ENCODE measurements at places on chromosomes 7 and 10.

GRCh38 chr7:111783854-111784253 lies 221.6 kb upstream of the IMMP2L start:
- DNase-seq = no peak

DNA sequence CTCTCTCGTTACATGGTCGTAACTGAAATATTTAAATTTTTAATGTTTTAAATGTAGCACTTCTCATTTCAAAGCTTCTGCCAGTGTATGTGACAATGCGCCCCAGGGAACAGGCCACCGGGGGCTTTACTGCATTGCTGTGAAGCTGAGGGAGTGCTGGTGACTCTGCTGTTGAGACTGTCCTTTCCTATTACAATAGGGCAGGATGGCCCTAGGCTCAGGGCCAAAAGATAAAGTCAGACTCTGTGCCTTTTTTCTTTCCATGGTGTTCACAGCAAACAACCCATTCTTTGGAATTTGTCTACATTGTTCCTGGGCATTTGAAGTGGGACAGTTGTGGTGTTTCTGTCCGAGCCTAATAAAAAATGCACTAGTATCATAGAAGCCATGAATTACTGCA lies 107.3 kb downstream of the GALNT11 start:
- no peak for DNase-seq

GRCh38 chr7:156475179-156475578 lies 165.4 kb upstream of the RNF32 start:
- peak; percentile 76 for DNase-seq

GRCh38 chr7:42014625-42015618 lies 222.1 kb downstream of the GLI3 start:
- peak; percentile 45 for DNase-seq

DNA sequence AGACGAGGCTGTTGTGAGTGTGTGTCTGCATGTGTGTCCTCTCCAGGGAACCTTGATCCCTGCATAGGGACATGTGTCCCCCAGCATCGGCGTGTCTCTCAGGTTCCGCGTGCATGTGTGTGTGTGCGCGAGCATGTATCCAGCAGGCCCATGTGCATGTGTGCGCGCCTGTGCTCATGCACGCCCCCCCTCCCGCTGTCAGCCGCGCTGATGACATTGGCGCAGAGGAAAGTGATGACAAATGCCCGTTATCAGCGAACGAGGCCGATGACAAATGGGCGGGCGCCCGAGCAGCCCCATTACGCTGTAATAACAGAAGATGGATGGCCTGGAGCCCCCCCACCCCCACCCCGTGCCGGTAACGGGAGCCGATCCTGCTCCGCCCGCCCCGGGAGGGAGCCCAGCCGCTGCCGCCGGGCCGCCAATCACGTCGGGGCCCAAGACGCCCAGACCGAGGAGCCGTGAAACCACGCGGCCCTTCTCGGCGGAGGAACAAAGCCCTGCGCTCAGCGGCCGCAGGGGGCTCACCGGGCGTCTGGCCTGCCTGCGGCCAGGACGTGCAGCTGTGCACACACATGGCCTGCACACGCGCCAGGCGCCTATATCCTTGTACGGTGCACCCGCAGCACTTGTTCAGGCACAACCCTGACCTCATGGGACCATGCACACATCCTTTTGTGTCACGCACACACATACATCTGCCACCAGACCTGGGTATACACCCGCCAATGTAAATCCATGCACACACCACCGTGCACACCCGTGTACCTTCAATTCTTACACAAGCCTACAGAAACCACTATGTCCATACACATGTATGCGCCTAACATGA lies 21.5 kb downstream of the POLL start:
- DNase-seq = no peak

DNA sequence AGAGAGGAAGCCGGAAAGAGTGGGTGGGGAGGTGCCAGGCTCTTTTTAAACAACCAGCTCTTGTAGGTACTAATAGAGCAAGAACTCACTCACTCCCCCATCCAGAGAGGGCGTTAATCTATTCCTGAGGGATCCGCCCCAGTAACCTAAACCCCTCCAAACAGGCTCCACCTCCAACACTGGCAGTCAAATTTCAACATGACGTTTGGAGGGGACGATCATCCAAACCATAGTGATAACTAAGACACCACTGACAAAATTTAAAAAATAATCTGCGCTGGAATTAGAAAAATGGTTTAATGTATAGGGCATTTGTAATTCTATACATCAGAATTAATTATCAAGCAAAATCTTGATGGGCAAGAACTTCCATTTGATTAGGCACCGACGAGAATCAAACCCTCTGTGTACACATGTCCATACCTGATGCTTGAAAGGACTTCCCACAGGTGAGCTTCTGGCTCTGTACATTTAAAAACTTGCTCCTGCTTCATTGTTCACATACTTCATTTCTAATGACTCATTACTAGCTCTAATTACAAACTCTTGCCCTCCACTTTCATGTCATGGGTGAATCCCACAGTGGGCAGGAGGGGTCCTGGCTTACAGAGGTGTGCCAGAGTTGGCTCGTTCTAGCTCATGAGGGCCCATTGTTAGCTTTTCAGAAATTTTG lies 20.6 kb upstream of the KDM7A start:
- no peak for DNase-seq

- DNase-seq = peak; percentile 93
These were observed 20.2 kb upstream of the BAIAP2L1 start for GRCh38 chr7:98420966-98421612.

DNA sequence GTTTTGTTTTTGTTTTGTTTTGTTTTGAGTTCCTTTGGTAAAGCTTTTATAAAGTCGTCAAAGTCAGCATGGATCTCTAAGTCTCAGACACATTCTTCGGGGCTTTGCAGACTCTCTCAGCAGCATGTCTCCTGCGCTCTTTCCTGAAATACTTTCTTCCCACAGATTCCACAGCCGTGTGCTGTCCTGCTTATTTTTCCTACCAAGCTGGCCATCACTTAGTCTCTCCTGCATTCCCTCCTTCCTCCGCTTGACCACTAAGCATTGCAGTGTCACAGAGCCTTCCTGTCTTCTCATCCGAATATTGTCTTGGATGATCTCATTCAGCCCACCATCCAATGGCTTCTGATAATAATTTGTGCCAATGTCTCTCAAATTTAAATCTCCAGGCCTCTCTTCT lies 434.3 kb upstream of the C7orf33 start:
- no peak for DNase-seq

GRCh38 chr7:152902054-152902453 lies 142.5 kb downstream of the ACTR3B start:
- no peak for DNase-seq

- DNase-seq = no peak
These were observed 22.6 kb upstream of the AUTS2 start for GRCh38 chr7:69575651-69576050.

DNA sequence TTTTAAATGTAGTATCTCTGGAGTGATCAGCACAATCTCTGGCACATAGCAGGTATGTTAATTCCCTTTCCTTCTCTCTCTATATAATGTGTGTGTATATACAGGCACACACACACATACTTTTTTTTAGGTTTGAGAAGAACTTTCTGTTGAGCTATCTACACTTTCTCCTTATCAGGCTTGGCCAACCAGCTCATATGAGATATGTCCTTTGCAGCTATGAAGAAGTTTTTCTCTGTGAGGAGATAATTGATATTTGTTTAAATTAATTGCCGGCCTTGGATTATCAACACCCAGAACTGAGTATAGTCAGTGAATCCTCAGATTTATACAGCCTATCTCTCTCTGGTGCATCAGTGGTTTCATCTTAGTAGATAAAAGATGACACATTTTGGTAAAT lies 2.3 kb upstream of the MCU start:
- no peak for DNase-seq

DNA sequence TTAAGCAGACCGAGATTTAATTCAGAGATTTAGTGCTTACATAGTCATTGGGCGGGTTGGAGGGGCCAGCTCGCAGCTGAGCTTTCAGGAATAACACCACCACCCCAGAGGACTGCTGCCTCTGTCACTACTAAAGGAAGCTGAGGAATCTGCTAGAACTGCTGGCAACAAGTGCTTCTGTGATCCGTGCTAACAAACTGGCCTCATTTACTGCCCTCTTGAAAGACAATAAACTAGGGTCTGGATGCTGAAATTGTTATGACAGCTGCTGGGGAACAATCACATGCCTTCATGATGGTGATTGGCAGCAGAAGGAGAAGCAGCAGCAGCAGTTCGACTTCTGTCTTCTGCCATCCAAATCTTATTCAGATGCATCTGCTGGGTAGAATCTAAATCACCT lies 285.5 kb upstream of the TAC1 start:
- DNase-seq = no peak

DNA sequence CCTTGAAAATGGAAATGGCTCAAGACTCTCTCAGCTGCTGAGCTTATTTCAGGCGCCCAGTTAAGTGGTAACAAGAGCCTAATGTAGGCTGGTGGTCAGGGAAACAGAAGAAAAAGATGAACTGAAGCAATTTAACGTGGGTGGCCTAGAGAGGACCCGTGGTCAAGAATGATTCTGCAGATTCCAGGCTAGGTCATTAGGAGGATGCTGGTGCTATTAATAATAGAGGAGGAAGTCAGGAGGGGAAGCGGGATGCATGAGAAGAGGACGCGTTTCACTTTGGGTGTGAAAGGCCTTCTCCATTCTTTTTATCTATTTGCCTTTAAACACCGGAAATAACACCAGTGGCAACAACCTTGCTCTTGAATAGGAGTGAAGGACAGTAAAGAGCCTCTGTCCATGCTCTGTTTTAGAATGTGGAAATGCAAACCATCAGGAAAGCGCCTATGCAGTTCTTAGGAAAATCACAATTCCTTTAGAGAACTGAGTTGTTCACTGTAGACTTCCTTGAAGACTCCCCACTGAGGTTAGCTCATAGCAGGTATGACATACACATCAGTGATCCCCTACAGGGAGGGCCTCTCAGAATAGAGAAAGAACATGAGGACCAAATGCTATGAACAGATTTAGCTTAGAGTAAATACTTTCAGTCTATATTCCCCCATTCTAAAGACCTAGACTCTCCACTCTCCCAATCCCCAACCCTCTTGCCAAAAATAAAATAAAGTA lies 8.6 kb downstream of the LIPA start:
- DNase-seq = no peak

GRCh38 chr10:132662186-132662920 lies 123.6 kb downstream of the NKX6-2 start:
- no peak for DNase-seq

DNA sequence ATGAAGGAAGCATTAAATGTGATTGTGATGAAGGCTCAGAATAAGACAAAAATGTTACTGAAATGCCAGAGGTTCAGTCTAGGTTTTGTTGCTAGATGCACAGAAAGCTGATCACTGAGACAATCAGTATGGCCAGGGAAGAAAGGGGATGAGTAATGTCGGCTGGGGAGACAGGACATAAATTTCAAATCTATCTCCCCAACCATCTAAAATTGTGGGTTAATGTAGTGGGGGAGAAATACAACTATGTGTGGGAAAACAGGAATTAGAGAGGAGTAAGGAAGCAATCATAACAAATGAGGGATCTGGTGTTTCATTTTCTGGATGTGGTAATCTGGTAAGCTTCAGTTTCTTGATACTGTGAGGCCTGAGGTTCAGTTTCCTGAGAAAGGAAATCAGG lies 1111.0 kb downstream of the XPNPEP1 start:
- DNase-seq = no peak

- DNase-seq = peak; percentile 85
These were observed 12.1 kb upstream of the RHBDD2 start for GRCh38 chr7:75866489-75867389.

GRCh38 chr7:84837405-84837804 lies 349.5 kb downstream of the SEMA3D start:
- DNase-seq = no peak

- no peak for DNase-seq
These were observed 104.3 kb downstream of the NRBF2 start for GRCh38 chr10:63237396-63237795.

GRCh38 chr7:157932498-157933218 lies 595.9 kb downstream of the DNAJB6 start:
- peak; percentile 80 for DNase-seq

DNA sequence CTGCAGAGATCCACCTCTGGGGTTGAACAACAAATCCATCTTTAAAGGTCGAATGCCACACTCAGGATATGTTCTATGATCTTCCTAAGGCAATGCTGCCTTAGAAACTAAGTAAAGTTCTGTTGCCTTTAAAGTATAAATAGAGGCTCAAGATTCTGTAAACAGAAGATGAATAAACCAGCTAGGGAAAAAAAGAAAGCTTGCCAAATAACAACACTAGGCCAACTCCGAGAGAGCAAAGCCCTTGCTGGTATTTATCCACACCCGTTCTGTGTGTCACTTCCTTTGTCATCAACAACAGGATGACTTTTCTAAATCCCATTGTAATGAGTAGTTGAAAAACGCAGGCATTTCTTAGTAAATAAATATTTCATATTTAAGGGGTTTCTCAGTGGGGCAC lies 330.0 kb upstream of the GLI3 start:
- DNase-seq = no peak

DNA sequence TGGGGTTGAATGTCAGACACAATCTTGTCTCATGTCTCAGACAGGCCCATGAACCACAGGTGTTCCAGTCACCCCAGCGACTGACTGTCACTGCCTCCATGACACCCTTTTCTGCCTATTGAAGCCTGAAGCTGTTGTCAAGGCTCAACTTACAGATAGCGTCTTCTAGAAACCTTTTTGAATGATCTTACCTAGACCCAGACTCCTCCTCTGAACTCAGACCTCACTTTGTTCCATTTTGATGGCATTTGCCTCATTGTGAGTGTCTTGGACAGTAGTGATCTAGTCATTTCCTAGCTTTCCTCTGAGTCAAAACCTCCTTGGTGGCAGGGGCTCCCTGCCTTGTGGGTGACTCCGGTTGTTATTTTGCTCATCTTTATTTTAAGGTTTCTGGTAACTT lies 98.3 kb upstream of the AGK start:
- no peak for DNase-seq

DNA sequence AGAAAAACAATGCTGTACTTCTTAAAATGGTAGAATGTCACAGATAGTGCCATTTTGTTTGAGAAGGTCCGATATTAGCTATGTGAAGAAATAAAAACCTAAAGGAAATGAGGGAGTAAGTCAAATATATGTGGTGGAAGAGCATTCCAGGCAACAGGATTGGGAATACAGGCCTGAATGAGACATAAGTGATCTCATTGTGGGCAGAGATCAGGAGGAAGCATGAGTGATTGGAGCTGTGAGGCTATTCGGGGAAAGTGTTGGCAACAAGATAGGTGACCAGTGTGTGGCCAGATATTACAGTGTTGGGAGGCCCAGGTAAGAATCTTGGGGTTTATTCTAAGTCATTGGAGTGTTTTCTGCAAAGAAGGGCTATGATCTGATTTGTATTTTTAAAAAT lies 41.3 kb upstream of the AGMO start:
- DNase-seq = no peak
